ENCODE measurements at places on chromosomes 2 and 18.

DNA sequence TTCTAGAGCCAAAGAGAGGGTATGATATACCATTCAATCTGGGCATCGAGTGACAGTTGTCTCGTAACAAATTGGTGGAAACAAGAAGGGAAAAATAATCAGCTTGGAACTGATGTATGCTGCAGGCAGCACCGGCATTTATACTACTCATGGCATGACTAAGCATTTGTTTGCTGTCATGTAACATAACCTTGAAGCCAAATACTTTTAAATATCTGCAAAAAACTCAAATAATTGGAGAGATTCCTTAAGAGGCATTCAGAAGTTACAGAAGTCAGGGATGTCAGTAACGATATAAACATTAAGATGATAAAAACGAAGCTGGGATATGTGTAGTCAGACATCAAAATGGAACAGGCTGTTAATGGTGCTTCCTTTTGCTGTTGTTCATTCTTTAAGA is 157.3 kb upstream of the MMADHC start:
- no peak for DNase-seq

DNA sequence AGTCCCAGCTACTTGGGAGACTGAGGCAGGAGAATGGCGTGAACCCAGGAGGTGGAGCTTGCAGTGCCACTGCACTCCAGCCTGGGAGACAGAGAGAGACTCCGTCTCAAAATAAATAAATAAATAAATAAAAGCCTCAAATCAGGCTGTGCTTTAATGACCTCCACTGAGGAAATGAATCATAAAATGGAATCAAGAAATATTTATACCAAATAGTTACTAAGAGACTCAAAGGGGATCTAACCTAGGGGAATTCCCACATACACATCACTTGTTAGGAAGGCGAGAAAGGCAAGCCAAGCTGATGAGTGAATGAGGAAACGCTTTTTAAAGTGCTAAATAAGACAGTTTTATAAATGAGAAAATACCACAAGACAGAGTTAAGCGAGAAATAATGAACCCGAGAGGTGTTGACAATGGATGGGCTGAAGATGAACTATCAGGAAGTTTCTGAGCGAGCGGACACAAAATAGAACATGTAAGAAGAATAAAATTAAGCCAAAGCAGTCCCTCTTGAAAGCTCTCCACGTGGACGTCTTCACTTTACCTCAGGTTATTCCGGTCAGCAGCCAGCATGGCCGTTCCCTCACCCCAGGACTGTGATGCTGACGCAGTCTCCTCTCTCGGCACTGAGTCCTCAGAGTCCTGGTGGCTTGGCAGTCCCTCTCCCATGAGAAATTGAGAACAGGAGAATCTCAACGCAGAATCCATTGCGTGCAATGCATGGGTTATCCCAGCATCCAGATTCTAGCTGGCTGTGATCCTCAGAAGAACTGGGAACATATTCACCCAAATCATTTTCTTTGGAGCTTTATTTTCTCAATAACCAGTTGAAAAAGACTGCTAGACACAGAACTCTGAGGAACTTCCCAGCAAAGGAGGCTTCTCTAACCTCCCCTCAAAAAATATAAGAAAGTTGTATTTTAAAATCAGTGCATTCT is 22.3 kb downstream of the PXDN start:
- DNase-seq: peak; percentile 30

GRCh38 chr2:46980786-46981573 is 65.4 kb upstream of the MCFD2 start:
- no peak for DNase-seq

GRCh38 chr18:35089891-35090550 is 48.8 kb downstream of the MAPRE2 start:
- DNase-seq: no peak

- no peak for DNase-seq
These were observed 229.8 kb downstream of the LDLRAD4 start for GRCh38 chr18:13448335-13448795.

DNA sequence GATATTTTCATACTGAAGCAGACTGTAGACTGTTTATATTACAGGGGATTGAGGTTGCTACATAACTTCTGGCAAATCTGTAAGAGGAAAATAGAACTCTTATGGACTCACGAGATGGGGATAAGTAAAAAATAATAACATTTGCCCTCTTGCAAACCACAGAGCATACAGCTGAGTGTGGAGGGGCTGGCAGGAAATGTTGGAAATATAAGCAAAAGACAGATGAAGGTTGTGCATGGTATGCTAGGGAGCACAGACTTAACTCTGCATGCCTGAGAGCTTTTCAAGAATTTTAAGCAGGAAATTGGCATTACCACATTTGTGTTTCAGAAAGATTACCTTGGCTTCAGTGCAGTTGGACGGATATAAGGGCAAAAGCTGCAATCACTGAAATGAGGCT is 411.1 kb downstream of the RAD51AP2 start:
- no peak for DNase-seq

DNA sequence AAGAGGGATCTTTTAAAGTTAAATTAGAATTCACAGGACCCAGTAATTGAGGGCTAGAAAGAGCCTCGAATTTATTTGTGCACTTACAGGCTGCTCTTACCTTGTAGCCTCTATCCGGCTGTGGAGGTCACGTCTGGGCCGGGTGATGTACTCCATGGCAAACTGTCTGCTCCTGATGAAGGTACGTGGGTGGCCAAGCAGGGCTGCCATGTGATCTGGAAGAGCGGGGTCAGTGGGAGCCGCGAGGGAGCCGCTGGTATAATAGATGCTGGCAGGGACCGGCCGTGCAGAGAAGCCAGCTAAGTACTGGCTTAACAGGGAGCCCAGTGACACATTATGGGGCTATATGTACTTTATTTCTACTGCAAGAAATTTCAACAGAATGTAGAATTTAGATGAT is 59.2 kb downstream of the ADI1 start:
- DNase-seq: peak; percentile 23

DNA sequence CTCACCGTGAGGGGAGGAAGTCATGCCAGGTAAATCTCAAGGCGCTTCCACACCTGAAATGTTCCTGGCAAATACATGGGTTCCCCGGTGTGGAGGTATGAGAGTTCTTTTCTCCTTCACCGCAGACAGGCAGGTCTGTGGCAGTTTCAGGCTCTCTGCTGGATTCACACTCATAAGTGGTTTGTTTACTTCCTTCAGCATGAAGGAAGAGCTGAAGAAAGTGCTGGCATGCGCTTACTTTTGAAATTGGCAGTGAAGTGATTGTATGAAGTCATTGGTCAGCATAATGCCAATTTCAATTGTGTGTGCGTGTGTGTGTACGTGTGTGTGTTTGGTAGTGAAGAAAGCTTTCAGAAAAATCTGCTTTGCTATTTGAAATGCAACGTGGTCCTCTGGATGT is 43.4 kb downstream of the RNF144A start:
- DNase-seq: peak; percentile 31

GRCh38 chr2:166900700-166901099 is 12.4 kb downstream of the XIRP2 start:
- DNase-seq: no peak

DNA sequence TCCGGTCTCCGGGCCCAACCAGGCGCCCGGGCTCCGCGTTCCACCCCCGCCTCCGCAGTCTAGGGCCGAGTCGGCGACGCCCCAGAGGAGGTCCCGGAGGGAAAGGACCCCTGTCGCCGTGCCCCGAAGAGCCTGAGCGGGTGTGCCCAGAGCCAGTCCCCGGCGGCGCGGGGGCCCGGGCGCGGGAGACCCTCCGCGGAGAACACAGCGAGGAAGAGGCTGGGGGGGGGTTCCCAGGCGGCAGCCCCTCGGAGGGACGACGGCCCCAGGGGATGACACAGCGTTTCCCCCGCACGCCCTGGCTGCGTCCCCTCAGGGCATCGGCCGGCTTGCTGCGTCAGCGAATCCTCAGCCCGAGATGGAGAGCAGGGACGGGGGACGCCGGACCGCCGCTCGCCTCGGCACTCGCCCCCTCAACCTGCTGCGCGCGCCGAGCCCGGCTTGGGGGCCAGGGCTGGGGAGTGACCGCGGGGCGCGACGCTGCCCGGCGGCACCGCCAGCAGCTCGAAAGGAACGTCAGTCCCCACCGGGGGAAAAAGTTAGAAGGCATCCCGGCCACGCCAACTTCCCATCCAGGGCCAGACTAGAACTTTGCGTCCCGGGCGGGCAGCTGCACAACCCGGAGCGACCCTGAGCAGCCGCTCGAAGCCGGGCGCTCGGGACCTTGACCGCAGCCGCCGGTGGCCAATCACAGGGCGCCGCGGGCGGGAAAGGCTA is 711 bp downstream of the SFXN5 start:
- DNase-seq: peak; percentile 77

GRCh38 chr2:161842736-161843433 is 218.7 kb downstream of the SLC4A10 start:
- DNase-seq: peak; percentile 1

GRCh38 chr2:216698293-216698692 is 2.9 kb upstream of the IGFBP5 start:
- no peak for DNase-seq

- DNase-seq: peak; percentile 88
These were observed at the start of gene SH3BP4 for GRCh38 chr2:234951664-234952269. SH3BP4 (plus strand) TSS chr2:234952017; CDS start chr2:235035003, 82,986 bp downstream.

DNA sequence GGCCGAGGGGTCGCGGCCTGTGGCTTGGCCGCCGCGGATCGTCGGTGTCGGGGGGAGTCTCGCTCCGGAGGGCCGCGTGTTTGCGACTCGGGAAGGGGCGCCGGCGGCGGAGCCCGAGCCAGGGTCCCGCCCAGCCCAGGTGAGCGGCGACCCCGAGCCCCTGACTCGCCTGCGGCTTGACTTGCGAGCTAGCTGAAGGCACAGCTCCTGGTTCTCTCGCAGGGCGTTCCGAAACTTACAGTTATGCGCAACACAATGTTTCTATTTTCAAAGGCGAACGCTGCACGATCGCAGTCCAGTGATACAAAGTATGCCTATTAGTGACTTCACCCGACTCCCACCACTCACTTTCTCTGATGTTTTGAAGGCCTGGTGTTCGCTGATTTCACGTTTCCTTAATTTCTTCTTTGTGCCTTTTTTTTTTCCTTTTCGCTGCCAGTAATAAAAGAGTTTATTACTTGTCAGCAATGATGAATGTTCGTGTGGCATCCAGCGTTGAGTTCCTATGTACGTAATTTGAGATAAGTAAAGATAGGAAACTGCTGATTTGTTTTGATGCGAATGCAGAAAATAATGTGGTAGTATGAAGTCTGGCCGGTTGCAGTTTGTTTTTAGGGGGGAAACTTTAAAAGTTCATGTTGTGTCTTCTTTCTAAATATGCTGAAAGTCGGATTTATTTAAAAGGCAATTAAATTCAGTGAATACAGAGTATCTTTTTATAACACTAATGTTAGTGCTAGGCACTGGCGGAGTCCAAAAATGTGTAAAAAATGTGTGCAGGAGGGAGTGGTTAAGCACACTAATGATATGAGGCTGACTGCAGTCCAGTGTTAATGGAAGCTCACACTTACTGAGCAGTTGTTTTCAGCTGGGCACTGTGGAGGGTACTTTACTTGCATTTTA is 706 bp downstream of the UBXN2A start:
- peak; percentile 47 for DNase-seq

DNA sequence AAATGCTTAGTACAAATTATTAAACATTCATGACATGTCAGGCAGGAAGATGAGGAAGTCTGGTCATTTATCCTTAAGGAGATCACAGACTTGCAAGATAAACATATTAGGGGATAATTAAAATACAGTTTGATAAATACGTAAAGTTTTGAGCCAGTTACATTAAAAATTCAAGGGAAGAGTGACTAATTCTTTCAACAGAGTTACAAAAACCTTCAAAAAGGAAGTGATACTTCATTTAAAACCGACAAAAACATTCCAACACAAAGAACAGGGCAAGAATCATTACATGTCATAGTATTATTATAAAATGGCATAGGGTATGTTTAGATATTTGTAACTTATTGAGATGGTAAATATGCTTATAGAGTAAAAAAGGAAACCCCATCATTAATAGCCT is 636.0 kb downstream of the NR4A2 start:
- DNase-seq: no peak

GRCh38 chr2:112600634-112601033 is 16.2 kb downstream of the CHCHD5 start:
- no peak for DNase-seq

DNA sequence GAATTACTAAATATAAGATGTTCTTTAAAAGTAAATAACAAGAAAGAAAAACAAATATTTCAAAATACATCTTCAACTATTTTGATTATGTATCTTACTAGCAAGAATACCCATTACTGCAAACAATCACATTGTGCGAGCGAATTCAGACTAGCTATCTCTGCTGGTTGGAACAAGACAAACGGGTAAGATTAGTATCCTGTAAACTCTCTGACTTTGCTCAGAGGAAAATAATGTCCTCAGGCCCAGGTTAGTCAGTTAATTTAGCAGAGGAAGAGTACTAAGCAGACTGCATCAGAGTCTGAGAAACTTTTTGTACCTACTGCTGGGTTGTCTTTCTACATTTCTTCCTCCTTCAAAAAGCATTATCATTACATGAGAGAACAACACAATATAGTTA is 50.4 kb upstream of the MCM6 start:
- DNase-seq: no peak

DNA sequence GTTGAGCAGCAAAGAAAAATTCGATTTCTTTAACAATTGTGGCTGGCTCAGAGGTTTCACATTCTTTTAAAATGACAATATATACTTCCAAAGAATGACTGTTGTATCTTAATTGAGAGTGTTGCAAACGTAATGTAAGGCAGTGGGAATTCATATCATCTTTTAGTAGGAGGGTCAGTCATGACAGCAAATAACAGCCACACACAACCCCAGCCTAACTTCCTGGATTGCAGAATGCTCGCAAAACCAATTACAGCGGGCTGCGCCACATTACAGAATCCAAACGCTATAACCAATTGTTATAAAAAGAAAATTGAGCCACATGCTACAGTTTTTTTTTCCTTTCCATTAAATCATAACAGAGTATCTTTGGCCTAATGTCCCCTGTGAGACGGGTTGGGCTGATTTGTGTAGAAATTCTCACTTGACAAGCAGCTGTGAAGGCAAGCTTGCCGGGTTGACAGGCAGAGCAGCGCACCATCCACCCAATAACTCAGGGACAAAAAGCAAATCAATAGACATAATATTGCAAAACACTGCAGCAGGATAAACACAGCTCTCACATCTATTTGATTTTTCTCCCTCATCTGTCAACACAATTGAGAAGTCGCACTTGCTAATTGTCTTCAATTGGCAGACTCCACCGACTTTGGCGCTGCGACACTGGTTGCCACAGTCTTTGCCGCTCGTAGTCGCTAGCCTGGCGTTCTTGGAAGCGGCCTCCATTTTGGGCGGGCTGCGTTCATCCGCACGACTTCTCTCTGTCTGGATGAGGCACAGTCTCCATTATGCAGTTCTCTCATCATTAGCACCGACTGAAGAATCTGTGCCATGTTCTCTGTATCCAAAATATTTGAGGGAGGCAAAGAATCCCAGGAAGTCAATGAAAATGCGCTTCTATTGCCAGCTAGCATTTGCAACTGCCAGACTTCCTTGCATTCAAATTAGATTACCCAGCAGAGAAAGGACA is 95.0 kb upstream of the CCDC68 start:
- no peak for DNase-seq
